ENCODE measurements at places on chromosomes 4 and X.

GRCh38 chr4:84948056-84948455, 18.4 kb downstream of the WDFY3 start:
- no peak for DNase-seq

GRCh38 chr4:79632114-79632513, 224.1 kb upstream of the GK2 start:
- DNase-seq = no peak

DNA sequence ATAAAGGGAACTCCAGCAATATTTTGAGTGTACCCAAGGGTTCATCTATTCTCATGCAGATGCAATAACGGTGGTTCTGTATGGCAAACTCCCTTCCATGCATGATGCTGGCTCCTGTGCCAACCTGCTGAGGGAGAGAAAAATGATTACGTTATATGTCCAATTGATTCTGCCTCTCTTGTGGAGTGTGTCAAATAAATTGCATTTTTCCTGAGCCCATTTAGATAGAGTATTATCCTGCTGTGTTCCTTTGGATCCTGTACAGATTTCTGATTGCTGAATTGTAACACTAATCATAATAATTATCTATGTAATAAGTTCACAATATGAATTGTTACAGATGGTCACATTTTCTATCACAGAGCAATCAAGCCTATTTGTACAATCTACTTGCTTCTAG, 821.7 kb downstream of the C4orf33 start:
- no peak for DNase-seq

GRCh38 chr4:107619066-107619465, 101.0 kb downstream of the PAPSS1 start:
- no peak for DNase-seq

DNA sequence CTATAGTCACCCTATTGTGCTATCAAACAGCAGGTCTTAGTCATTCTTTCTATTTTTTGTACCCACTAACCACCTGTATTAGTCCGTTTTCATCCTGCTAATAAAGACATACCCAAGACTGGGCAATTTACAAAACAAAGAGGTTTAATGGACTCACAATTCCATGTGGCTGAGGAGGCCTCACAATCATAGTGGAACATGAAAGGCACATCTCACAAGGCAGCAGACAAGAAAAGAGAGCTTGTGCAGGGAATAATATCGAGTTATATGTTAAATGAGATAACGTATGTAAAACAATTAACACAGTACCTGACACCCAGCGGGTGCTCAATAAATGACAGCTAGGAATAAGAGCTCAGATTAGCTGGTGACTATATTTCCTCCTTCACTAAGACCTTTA, 88.1 kb upstream of the WDR44 start:
- DNase-seq = no peak

DNA sequence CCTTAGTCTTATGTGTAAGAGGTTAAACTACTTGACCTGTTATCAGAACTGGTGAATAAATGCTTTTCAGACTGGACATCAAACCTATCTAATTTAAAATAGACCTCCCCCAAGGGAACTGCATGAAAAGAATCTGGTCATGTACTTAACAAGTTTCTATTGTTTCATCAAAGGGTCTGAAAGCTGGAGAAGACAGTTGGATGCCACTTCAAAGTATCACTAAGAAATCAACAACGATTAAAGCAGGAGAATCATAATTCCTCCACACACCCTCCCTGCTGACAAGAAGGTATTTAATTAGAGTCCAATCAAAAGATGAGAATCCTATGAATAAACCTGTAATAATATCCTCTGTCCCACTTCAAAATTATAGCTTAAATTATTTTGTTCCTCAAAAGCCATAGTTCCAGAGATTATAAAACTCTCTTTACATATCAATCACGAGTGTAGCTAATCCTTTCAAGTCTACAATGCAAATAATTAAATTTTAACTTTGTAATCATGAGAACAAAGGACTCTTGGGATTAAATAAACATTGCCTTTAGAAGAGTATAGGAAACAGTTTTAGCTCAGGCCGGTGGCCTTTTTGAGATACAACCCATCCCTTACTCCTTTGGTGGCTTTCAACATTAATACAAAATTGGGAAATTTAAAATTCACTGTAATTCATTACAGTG, 35.1 kb downstream of the TSPAN5 start:
- DNase-seq = no peak

DNA sequence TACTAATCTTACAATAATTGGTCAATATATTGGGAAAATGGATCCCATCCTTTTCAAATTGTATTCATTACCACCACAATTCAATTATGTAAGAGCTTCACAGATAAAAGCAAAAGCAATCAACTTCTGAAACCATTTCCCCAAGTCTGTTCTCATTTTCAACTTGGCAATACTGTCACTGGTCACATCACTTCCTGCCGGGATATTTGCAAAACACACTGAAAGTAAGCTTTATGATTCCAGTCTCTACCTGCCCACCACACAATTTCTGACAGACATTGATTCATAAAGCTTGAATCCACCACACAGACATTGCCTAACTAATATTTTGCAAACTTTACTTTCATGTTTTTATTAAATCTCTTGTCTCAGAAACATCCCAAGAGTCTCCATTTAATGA, 53.6 kb downstream of the LIN54 start:
- DNase-seq = no peak

- no peak for DNase-seq
Observed at GRCh38 chrX:10156199-10157031, at the start of gene CLCN4. Gene CLCN4, plus strand, starts transcription at chrX:10156975. Its CDS starts 28,058 bp downstream, at chrX:10185033.

GRCh38 chr4:174859904-174860303, 30.9 kb upstream of the GLRA3 start:
- no peak for DNase-seq

- no peak for DNase-seq
Observed at GRCh38 chr4:124060261-124060918, 652.1 kb downstream of the ANKRD50 start.

DNA sequence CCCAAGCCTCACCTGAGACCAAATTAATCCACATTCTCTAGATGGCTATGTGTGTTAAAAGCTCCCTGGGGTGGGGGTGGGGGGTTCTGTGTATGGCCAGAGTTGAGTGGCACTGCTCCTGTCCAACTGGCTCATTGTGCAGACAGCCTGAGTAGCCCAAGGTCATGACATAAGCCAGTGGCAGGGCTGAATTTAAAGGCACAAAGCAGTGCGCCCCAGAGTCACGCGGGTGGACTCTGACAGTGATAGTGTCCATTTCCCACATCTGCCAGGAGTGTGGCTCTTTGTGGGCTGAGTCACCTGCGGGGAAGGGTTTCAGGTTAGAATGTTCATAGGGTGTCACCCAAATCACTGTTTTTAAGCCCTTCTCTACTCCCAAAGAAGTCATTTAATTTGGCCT, 45.4 kb downstream of the SCD5 start:
- no peak for DNase-seq

DNA sequence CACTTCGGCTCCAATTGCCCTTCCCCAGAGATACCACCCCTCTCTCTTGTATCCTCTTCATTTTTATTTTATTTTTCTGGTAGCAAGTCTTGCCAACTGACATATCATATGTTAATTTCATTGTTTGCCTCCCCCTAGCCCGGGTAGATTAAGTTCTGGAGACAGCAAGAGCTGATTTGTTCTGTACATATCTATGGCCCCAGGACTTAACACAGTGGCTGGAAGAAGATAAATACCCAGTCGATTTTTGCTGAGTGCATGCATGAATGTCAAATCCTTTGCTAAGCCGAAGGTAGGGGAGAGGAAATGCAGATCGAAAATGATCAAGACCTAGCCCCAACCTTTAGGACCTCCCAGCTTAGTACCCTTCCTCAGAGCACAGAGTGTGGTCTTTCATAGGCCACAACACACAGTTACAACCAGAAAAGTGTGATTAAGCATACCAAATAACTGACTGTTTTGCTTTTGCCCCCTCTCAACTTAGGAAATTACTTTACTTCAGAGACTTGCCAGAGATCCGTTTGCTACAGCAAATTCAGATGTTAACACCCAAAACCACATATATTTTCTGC, 58.7 kb upstream of the KLF3 start:
- DNase-seq = no peak

- DNase-seq = no peak
Observed at GRCh38 chr4:2402941-2403340, 15.5 kb downstream of the ZFYVE28 start.

- DNase-seq = no peak
Observed at GRCh38 chr4:74292111-74292870, 16.0 kb upstream of the EPGN start.

GRCh38 chrX:103233263-103233662, 18.4 kb downstream of the BEX4 start:
- no peak for DNase-seq

DNA sequence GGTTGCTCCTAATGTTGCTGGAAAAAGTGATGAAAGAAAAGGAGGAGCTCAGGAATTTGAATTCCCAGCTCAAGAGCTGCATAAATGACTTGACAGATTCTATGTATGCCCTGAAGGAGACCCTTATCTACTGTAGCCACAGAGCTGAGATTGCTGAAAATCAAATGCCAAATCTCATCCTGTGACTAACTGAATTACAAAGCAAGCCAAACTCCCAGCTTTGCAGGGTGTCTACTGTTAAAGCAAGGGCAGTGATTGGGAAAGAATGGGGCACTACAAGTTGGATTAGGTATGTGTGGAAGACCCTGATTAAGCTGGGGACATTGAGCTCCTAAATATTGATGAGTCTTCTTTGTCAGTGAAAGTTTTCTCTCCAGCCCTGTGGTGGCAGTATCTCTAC, 20.8 kb upstream of the SMIM9 start:
- no peak for DNase-seq

DNA sequence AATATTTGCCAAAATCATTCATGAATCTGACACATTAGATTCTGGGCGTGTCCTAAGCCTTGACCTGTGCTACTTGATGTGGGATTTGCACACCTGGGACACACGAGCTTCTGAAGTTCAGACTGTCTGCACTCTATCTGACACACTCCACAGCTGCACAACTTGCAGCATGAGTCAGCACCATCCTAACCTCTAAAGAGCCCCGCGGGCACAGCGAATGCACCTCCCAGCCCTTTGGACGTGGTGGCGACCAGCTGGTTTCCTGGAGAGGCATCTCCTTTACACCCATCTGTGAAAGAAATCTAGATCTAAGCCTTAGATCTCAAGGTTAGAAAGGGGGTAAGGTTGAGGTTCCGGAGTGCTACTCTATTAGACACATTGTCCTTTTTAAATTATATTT, 69.2 kb downstream of the SORBS2 start:
- DNase-seq = no peak
